GM06990 (cell line): ENCODE measurements at places on chromosomes 7 and 10.

DNA sequence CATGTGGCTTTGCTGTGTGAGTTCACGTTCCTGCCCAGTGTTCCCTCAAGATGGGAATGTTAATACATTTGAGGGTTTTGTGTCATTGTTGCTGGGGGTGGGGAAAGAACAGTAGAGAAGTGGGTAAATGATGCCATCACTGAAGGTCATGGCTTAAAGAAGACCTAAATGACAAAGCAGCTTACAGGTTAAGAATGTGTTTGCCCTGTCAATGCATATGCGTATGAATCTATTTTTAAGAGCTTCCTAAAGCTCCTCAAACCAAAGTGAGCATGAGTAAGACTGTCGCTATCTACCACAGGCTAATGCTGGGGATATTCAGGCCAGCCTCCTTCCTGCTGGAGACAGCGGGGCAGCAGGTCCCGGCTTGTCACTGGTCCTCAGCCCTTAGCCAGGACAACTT, 162.9 kb downstream of the CREB5 start:
- no peak for DNase-seq

GRCh38 chr10:28367929-28368484, 65.1 kb upstream of the MPP7 start:
- peak; percentile 78 for DNase-seq

- no peak for DNase-seq
Measured at GRCh38 chr10:36220151-36220550, 578.1 kb upstream of the FZD8 start.

DNA sequence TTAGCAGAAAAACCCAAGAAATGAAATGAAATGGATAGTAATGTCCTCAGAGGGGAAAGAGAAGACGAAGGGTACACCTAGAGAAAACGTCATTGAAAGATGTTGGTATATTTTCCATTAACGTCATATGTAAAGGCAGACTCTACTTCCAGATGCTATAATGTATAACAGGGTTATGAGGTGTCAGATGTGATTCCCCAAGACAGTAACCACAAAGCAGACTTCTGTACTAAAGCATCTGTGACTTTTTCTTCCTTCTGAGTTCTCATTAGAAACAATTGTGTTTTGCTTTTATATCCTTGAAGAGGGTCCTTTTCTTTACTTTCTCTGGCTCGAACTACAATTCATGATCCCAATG, 37.4 kb downstream of the LRRC72 start:
- no peak for DNase-seq

GRCh38 chr7:142568435-142569097, 180.7 kb upstream of the PRSS1 start:
- DNase-seq, result no peak

GRCh38 chr10:70078329-70078728, 25.7 kb downstream of the MACROH2A2 start:
- DNase-seq, result no peak

DNA sequence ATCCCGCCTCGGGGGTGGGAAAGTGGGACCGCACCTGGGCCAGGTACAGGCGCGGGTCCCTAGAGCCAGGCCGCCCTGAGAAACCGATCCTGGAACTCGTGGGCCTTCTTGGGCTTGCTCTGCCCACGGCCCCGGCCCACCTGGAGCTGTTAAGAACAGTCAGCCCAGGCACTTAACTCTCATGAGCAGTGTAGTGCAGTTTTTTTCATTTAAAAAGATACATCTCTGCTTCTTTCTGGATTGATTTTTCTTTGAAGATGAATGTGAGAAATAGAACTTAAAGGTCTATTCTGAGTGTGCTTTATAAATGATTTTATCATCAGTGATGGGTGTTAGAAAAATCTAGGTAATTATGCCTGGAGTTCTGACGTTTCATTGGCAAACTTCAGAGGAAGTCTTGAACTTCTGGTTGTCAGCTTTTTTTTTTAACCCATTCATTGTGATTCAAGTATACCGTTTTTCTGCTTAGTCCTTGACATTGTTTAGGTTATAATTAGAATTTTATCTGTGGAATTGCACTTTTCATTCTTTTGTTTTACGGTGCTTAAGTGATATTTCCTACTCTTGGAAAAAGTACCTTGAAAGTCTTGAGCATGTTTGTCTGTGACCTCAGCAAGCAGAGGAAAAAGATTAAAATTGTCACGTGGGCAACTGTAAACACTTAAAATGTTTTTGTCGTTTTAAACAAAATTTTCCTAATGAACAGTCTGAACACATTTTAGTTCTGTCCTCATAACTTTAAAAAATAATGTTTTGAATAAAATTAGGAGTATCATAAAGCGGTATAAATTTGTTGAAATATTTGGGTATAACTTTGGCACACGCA, 906 bp downstream of the CDK1 start:
- DNase-seq, result no peak

DNA sequence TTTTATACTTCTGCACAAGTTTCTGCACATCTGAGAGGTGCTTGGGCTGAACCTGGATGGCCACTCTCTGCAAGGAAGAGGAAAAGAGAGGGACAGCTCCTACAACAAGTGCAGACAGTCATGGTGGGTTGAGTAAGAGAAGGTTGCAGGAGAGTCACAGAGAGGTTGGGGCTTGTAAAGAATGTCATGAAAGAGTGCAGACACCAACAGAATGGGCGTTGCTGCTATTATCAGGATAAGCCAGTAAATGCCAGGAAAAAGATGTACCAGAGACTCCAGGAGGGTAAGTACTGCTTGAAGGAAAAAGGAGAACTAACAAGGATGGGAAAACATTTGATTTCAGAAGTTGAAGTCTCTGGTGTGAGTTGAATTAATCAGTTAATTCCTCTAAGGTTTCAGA, 77.8 kb upstream of the NRP1 start:
- DNase-seq, result no peak

DNA sequence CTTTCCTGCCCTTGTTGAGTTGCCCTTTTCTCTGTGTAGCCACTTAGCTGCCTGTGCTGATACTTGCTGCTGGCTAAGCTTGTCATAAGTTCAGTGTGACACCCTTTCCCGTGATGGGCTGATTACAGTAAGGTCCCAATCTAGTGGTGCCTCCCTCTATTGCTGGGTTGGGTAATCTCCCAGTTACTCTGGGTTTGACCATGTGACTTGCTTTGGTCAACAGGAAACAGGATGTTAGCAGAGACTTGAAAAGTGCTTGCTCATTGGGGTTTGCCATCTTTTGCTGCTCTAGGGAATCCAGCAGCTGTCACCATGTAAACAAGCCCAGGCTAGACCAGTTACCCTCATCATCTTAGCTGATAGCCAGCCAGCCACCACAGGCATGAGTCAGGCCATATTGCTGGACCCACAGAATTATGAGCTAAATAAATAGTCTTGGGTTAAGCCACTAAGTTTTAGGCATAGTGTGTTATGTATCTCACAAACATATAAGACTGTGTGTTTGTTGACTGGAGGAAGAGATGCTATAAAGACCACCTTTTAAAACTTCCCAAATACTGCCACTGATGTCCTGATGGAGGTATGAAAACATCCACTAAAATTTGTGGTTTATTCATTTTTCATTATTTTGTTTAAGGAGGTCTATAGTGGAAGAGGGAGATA, 4.0 kb upstream of the LEP start:
- no peak for DNase-seq

DNA sequence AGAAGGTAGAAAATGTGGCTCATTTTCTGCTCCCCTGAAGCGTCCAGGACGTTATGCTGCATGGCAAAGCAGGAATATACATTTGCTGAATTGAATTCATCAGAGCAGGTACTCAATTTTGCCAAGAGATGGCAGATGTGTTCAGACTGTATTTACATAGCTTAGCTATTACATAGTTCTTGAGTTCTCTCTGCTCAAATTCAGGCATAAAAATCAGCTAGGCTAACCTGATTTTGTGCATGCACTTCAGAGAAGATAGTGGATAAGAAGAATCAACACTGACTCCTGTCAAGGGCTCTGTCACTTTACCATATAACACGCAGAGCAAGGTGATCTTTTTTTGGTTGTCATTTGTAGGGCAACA, 209.2 kb upstream of the FAM3C start:
- no peak for DNase-seq

DNA sequence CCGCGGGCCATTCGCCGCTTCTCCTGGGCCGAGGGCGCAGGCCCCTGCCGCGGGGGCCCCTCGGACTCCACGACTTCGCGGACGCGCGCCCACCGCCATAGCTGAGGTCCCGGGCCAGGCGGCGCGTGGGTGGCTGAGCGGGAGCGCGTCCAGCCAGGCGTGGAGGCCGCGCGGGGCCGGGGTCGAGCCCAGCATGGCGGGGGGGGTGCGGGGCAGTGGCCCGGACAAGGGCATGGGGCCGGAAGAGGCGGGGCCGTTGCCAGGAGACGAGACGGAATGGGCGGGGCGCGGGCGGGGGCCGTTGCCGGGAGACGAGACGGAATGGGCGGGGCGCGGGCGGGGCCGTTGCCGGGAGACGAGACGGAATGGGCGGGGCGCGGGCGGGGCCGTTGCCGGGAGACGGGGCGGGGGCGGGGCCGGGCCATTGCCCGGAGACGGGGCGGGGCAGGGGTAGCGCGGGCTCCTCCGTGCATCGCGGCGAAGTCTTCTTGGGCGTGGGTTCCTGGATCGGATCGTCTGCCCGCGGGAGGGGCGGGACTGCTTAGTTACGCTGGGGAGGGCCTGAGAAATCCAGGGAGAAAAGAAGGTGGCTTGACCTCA, 14.8 kb downstream of the ADAM8 start:
- DNase-seq, result peak; percentile 77

- DNase-seq, result no peak
Measured at GRCh38 chr10:3772361-3773171, 12.4 kb downstream of the KLF6 start.

DNA sequence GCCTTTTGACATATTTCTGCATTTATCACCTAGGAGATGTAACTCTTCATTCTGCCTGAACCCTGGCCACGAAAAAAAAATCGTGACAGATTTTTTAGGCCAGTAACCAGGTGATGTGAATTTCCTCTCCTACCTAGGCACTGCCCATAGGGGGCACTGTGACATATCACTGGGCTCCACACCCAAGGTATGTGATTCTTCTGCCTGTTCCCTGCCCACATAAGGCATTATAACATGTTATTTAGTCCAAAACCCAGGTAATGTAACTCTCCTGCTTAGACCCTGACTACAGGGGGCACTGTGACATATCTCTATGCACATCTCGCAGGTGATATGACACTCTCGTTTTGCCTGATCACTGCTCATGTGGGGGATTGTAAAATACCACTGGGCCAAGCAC, 29.5 kb upstream of the ZNF107 start:
- no peak for DNase-seq
